ENCODE measurements at places on chromosomes 3 and 15. TPM values are rescaled to one million over a fixed set of nuclear protein-coding genes. Genes with fewer than 3 reads are reported as not detected.

COL6A5 gene
- not detected for total RNA-seq

GRAMD2A gene
- total RNA-seq: 4.0 TPM

INSYN1 gene
- total RNA-seq: 4.5 TPM

GCNT3 gene
- total RNA-seq: 5.6 TPM

FOXB1 gene
- not detected for total RNA-seq

RAF1 gene
- 139 TPM for total RNA-seq

CHRM5 gene
- total RNA-seq: not detected

CNTN3 gene
- total RNA-seq: 12.7 TPM

ACAN gene
- total RNA-seq: 0.93 TPM

CEP70 gene
- 55.7 TPM for total RNA-seq

RMDN3 gene
- 23.4 TPM for total RNA-seq

HRH1 gene
- not detected for total RNA-seq

LRRN1 gene
- 208 TPM for total RNA-seq

ACTC1 gene
- total RNA-seq: 5.3 TPM

DNAJA4 gene
- 4.6 TPM for total RNA-seq

SLC12A1 gene
- not detected for total RNA-seq

MAP6D1 gene
- 2.4 TPM for total RNA-seq

DLEC1 gene
- 1.3 TPM for total RNA-seq

TLR9 gene
- total RNA-seq: not detected

ZNF860 gene
- total RNA-seq: 2.2 TPM

ALDH1L1 gene
- total RNA-seq: 4.7 TPM

CHL1 gene
- 32.5 TPM for total RNA-seq

SNAP23 gene
- 57.4 TPM for total RNA-seq

SLC9C1 gene
- 1.5 TPM for total RNA-seq

GRAMD1C gene
- total RNA-seq: 2.4 TPM

RNU5B-1 gene
- total RNA-seq: 48.7 TPM

FBXO22 gene
- 42.9 TPM for total RNA-seq

WDR49 gene
- 0.91 TPM for total RNA-seq

MASP1 gene
- total RNA-seq: 0.60 TPM

REC114 gene
- not detected for total RNA-seq
